ENCODE measurements at places on chromosomes 7 and 10.

DNA sequence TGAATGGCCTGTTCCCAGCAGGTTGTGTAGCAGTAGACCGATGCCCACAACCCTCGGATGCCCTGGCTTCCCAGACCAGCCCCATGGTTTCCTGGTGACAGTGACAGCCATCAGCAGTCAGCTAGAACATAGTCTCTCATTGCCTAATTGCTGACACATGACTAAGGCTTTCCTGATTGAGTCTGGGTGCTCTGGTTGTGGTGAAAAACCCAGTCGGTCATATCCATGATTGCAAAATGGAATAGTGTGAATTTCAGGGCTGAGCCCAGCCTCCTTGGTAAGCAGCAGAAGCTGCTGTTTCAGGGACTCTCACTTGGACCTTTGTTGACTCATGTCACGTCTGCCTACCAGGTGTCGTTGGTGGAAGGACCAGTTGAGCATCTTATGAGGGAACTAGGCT, 36.6 kb downstream of the POR start:
- DNase-seq, result no peak

DNA sequence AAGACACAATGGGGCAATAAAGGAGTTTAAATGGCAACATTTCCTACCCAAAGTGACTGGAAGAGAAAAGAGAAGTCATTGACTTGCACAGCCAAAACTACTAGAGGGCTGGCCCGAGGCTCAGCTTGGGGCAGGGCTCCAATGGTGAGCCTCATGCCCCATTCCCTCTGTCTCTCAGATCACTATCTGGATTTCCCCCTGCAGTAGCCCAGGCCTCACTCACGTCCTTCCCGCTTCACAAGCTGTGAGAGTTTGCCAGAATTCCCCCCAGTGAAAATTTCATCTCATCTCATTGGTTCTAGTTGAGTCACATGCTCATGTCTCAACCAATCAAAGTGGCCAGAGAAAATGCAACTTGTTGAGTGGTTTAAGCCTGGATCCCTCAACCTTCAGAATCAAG, 181.3 kb downstream of the WDR11 start:
- no peak for DNase-seq

DNA sequence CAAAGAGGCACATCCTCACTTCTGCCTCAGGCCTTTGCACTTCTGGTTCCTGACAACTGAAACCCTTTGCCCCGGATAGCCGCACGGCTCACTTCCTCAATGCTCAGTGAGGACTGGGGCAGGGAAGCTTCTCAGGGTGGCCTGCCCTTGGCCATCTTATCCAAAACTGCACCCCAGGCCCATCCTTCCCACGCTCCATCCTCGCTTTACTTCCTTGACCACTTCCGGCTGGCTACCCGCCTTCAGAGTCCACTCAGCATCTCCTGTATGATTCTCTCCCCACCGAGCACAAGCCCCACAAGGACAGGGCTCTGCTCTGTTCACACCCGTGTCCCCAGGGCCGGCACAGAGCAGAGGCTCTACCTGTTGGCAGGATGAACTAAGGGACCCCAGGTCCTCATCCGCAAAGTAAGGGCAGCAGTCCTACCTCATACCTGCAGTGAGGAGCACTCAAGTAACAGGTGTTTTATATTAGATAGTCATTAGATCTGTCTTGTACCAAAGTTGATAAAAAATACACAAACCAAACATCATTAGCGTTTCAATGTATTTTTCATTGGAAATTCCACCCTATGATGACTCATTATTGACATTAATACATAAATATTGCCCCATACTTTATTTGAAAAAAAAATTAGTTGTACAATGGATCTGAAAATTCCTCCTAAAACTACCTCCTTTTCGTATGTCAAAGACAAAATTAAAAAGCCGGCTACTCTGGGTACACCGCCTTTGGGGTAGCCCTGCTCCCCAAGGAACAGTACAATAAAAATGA, 35.0 kb downstream of the GNA12 start:
- DNase-seq, result no peak

DNA sequence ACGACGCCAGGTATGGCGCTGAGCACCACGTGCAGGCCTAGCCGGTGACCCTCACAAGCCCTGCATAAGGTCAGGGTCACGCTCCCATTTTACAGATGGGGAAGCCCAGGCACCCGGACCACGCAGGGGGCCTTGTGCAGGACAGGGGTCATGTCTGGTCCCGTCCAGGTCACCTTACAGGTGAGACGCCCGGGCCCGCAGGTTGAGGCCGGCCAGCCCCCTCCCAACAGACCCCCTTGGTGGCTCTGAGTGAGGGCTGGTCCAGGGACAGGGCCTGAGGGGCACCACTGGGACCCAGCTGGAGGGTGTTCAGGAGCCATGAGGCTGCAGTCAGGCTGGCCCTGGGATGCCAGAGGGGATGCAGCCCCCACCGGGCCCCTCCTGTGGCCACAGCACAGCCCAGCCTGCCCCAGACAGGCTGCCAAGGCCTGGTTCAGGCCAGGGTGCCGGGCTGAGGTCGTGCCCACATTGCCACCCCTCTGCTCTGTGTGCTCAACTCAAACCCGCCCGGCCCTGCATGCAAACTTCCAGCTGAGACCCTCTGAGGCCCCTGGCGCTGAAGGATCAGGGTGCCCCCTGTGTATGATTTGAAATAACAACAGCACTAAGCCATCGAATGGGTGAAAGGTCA, 69.0 kb downstream of the PWWP2B start:
- no peak for DNase-seq

GRCh38 chr10:83765731-83766130, 373.6 kb upstream of the GHITM start:
- DNase-seq, result no peak

GRCh38 chr10:94757916-94758315, 4.6 kb upstream of the CYP2C19 start:
- no peak for DNase-seq

DNA sequence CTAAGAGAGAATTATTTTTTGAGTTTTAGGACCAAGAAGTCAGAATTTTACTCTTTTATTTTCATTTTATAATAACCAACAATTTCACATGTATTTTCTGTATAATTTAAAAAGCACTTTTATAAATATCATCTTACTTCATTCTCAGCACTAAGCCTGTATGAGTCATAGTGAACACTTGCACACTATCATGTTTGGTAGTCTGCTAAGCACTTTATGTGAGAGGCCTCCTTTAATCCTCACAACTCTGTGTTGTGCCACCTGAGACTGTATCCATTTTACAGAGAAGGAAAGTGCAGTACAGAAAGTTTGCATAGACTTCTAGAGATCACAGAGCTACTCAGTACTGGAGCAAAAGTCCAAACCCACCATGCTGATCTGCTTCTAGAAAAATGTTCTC, 939.6 kb downstream of the NRG3 start:
- DNase-seq, result no peak

GRCh38 chr7:6640246-6640721, 3.2 kb downstream of the ZNF316 start:
- no peak for DNase-seq

DNA sequence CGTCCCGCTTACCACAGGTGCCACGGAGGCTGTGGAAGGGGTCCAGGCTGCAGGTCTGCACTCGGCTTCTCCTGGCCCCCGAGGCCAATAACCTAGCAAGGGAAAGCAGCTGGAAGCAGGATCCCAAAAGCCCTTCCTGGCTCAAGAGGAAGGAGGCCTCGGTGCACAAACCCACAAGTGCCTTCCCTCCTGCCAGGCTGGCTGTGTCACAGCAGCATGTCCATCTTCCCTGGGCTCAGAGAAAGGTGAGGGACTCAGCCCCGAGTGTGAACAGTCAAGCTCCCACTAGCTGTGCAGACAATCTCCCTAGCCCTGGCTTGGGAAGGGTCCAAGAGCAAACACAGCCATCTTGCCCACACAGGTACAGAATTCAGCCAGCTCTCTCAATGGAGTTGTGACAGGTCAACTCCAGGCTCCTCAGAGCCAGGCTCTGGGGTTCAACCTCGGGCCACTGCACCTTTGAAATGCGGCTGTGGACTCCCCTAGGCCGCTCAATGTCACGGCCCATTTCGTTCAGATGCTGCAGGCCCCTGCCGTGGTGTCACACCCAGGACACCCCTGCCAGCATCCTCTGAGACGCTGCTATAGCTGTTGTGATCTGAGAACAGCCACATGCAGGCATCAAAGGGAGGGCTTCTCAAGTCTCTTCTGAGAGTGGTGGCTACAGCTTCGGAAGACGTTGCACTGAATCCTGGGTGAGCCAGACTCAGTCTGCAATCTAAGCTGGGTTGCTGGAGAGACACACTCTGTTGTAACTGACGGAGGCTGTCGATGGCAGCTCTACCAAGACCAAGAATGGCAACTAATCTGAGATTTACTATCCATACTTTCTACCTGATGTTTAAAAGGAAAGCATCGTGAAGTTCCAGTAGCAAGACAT, 137.9 kb downstream of the DIP2C start:
- DNase-seq, result no peak

GRCh38 chr10:7424315-7424714, 13.5 kb upstream of the SFMBT2 start:
- DNase-seq, result no peak

DNA sequence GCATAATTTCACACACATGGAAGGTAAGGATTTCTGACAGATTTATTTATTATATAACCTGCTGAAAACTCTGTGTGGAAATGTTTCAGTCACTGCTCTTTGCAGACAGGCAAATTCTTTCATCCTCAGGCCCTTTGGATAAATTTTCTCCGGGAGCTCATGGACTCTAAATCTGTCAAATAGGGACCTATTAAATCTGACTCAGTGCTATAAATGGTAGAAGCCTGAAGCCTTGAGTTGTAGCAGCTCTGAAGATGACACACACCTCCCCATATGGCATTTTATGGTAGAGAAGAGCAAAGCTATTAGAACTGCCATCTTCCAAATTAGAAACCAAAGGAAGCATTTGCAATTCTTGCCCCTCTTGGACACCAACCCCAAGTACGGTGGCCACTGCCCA, 808.7 kb downstream of the XPNPEP1 start:
- no peak for DNase-seq

GRCh38 chr10:71260622-71261325, 48.4 kb downstream of the UNC5B start:
- no peak for DNase-seq

GRCh38 chr7:19617901-19618300, 90.9 kb downstream of the POLR1F start:
- DNase-seq, result no peak

DNA sequence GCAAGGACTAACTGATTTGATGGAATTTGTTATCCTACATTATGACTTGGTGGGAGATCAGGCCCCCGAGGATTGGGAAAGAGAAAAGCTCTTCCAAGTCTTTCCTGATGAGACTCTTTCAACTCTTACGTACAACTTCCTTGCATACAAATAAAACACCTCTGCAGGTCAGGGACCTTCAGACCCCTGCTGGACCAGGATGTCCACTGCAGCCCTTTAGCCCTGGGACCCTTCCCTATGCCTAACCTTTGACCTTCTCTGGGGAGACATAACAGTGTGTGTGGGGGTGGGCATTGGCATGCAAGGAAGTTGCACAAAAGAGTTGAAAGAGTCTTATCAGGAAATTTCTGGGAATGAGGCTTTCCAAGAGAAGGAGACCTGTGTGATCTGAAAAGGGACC, 859.4 kb downstream of the TYW1 start:
- DNase-seq, result no peak

- DNase-seq, result no peak
These were observed 3.0 kb downstream of the GSAP start for GRCh38 chr7:77413128-77413527.

- DNase-seq, result no peak
These were observed 16.2 kb downstream of the ZNF786 start for GRCh38 chr7:149074116-149074885.

GRCh38 chr10:63611078-63611477, 89.9 kb downstream of the REEP3 start:
- DNase-seq, result no peak

DNA sequence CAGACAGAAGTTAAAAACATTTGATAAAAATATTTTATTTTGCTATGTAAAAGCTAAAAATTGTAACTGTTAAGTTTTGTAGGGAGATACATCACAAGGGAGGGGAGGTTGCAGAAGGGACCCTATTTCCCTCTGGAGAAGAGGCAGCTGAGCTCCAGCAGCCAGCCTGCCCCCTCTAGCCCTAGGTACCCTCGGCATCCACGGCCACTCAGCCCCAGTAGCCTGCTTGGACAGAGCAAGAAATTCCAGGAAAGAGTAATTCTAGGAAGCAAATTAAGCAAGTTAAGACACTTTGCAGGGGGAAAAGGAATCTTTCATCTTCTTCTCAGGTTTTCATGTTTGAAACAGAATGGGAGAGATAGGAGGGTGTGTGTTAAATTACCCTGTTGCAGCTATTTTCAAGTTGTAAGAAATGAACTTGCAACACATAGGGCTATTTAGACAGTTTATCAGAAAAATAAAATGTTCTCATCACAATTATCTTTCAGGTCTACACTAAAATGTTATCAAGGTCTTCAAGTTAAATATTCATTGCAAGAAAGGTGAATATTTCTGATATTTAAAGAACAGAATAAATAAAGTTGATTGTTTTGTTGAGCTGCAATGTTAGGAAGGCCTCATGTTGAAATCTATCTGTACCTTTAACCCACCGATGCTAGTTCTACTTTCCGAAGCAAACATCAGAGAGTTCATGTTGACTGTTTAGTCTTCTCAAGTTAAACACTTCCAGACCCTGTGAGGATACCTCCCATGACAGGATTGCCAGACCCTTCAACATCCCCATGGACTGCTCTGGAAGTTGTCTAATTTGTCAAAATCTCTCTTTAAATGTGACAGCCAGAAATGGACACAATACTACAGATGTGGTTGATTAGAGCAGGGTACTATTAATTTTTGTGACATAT, 5.5 kb downstream of the SGCE start:
- no peak for DNase-seq

- DNase-seq, result no peak
These were observed 18.1 kb upstream of the ZNF273 start for GRCh38 chr7:64884913-64885370.

DNA sequence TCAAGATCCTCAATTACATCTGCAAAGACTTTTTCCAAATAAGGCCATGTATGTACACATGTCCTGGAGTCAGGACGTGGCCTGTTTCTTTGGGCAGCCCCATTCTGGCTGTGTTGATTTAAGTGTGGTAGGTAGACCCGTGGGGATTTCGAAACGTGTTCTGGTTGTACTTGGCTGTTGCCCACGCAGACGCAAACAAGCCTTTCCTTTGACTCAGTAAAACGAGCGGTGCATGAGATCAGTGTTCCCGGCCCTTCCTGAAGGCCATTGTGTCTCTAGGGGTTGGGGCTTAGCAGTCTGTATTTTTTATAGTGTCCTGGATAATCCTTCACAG, 64.8 kb upstream of the DNAJB6 start:
- DNase-seq, result no peak

GRCh38 chr7:151148319-151149259, 18.9 kb downstream of the GBX1 start:
- no peak for DNase-seq

DNA sequence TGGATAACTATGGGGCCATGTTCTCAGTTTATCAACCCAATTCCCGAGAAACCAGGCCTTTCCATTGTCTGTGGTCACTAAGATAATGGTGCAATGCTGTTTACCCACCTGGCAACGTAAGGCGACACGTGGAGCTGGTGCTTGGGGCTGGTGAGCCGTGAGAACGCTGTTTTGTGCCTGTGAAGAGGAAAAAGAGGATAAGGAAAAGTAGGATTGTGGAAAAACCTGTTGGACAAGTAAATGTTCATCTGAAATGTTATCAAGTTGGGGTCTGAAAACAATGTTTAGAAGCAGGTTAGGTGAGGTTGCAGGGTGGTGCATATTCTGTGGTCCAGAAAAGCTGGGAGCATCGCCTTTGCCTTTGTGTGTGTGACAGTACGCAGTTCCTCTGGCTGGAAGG, 88.5 kb downstream of the PPP1R17 start:
- no peak for DNase-seq

- no peak for DNase-seq
These were observed 51.2 kb downstream of the KIF5B start for GRCh38 chr10:32005050-32005449.

GRCh38 chr10:72762042-72762441, 70.1 kb downstream of the MCU start:
- no peak for DNase-seq

- DNase-seq, result no peak
These were observed 2.0 kb downstream of the LDB3 start for GRCh38 chr10:86670290-86670811.

Measured in activated CD8-positive, alpha-beta memory T cell treated with anti-CD3 and anti-CD28 coated beads for 1 hour (primary cell).